GM12878 (cell line): ENCODE measurements at places on chromosomes 1 and 21. TPM values are rescaled to one million over a fixed set of nuclear protein-coding genes. Genes with fewer than 3 reads are reported as not detected.

CCDC30 gene
- 1.8 and 1.9 TPM in 2 replicates for total RNA-seq

SH2D5 gene
- 0.56 and 0.59 TPM in 2 replicates for total RNA-seq

EXOSC10 gene
- 60.0 and 62.5 TPM in 2 replicates for total RNA-seq

GLIS1 gene
- total RNA-seq, result 0.13 TPM in 1 of 2 replicates, not detected in the other

ENAH gene
- 0.40 and 0.62 TPM in 2 replicates for total RNA-seq

ABCG1 gene
- 11.2 and 12.4 TPM in 2 replicates for total RNA-seq

CELA3B gene
- total RNA-seq, result 4.1 and 6.4 TPM in 2 replicates

EPHB2 gene
- 2.0 and 3.3 TPM in 2 replicates for total RNA-seq
